Stimulated activated CD8-positive, alpha-beta memory T cell treated with anti-CD3 and anti-CD28 coated beads, Interleukin-15, amount 100 ng/mL, for 48 hours (primary cell): ENCODE measurements at places on chromosomes 5 and 9.
A peak's percentile ranks its signal among the peaks of the same experiment; 100 is the strongest.

DNA sequence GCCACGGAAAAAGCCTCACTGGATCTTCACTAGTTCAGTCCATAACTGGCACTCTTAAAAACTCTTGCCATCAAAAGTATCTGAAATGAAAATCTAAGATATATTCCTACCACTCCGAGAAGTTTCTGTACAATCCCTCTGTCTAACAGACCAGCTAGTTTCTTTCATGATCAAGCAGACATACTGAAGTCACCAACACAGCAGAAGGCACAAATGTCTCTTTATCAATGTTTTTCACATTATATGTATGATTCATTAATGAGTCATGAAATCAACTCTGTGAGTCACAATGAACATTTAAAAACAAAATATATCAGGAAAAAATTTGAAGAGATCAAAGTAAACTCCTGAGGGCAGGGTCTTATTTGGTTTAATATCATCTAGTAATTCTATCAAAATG, 50.8 kb downstream of the F2R start:
- no peak for DNase-seq

DNA sequence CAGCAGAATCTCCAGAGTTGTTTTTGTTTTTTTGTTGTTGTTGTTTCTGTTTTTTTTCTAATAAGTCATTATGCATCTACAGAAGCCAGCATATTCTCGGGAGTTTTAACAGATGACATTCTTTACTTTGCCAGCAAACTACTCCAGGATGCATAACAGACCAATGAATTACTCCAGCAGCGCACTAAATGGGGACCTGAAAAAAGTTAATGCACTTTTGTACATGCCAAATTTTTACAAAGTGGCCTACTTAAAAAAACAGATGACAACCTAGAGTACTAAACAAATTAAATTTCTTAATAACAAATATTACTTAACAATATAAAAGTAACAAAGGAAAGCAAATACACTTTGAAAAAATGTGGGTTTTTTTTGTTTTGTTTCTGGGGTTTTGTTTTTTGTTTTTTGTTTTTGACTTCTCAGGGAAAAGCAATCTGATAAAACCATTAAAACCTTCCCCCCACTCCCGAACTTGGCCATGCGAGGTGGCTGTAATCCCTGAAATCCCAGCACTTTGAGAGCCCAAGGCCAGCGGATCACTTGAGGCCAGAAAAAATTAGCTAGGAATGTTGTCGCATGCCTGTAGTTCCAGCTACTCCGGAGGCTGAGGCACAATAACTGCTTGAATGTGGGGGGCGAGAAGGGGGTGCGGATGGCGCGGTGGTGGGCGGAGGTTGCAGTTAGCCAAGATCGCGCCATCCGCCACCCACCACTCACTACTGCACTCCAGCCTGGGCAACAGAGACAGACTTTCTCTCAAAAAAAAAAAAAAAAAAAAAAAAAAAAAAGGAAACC, 352.4 kb downstream of the CETN3 start:
- no peak for DNase-seq

DNA sequence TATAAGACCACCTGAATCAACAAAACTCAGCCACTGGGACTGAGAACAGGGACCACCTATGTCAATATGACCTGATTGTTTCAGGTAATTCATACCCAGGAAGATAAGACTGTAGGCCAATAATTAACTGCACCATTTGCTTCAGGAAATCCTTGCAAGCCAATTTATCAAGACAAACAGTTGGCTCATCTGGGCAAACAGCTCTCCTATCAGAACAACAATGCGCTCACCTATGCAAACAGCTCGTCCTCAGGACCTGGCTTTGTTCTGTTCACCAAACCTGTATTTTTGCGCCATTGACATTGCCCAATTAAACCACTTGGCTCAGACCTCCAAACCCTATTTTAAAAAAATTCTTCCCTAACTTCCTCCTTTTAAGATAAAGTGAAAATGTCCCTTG, 92.3 kb upstream of the MARCHF11 start:
- DNase-seq: no peak

- DNase-seq: no peak
These were observed 41.8 kb upstream of the LHFPL2 start for GRCh38 chr5:78690253-78690972.

GRCh38 chr5:76986825-76987526, 34.1 kb downstream of the CRHBP start:
- DNase-seq: no peak

- no peak for DNase-seq
These were observed 1347.2 kb upstream of the NUDT12 start for GRCh38 chr5:104909803-104910202.

DNA sequence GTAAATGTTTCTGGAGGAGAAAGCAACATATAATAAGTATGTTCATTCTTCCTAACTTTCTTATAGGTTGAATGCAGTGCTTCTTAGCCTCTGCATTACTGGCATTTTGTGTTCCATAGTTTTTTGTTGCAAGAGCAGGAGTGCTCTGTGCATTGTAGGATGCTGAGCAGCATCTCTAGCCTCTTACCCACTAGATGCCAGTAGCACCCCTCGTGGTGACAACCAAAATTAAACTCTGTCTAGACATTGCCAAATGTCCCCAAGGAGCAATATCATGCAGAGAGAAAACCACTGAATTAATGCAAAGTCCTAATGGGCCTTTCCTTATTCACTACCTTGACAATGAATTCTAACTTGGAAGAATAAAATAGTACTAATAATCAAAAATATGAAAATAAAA, 147.0 kb downstream of the GLIS3 start:
- DNase-seq: no peak

GRCh38 chr5:140108093-140109017, 5.6 kb upstream of the PURA start:
- no peak for DNase-seq

GRCh38 chr5:149205625-149206523, 64.6 kb downstream of the ABLIM3 start:
- no peak for DNase-seq

- DNase-seq: no peak
These were observed 54.5 kb upstream of the HNRNPA0 start for GRCh38 chr5:137808503-137809135.

GRCh38 chr5:88428633-88429032, 160.0 kb upstream of the TMEM161B start:
- DNase-seq: no peak

DNA sequence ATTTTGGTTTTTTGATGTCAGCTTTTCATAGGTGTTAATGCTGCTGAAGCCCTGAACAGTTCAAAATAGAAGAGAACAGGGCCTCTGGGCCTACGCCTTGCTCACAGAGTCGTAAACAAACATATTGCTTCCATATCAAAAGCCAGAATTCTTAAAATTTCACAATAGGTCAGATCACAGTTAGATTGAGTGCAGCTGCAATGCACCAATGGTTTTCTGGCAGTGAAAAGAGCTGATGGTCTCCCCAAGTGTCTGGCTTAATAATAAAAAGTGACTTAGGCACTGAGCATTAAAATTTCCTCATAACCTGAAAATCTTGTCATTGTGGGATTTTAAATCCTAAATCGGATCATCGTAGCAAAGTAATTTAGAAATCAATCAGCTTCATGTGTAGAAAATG, 493.0 kb downstream of the CAAP1 start:
- DNase-seq: no peak

- no peak for DNase-seq
These were observed 21.7 kb upstream of the BARHL1 start for GRCh38 chr9:132560616-132561202.

GRCh38 chr5:68529581-68529980, 314.0 kb downstream of the PIK3R1 start:
- DNase-seq: no peak

GRCh38 chr5:132065351-132065937, 5.0 kb downstream of the IL3 start:
- no peak for DNase-seq

- DNase-seq: no peak
These were observed at the start of gene DMRT2 for GRCh38 chr9:1050125-1050895. Gene DMRT2 (plus strand): TSS chr9:1050357. CDS start chr9:1051614, 1,257 bp downstream.

DNA sequence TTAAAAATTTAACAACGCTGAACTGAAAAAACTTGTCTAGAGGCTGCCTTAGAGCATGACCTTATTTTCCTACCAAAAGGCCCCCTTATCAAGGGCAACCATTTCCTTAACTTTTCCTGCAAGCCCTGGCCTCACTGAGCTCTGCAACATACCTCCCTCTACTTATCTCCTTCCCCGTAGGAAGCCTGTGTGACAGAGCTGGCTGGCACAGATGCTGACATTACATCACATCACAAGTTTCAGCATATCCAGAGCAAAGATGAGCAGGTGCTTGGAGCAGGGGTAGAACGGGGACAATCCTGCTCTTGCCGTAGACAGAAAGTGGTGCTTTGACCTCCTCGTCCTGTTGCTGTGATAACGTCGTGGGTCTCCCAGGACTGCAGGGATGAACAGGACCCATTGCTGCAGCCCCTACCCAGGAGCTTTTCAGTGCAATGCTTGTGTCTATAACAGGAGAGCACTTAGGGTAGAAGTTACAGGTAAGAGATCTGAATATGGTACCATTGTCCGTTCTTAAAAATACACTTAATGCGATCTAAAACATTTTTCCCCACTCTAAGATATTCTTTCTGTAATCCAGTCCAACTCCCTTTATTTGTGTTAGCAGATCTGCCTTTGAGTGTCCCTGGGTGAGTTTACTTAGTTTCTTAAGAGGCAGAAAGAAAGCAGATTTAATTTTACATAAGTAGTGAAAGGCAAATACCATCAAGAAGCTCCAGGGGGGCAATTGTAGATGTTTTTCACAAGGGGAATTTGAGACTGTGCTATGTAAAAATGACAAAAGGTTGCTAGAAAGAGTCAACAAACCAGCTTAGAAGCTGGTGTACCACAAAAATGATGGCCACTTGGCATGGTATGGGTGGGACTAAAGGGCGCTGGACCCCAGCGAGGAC, 101.9 kb upstream of the EFNA5 start:
- no peak for DNase-seq

DNA sequence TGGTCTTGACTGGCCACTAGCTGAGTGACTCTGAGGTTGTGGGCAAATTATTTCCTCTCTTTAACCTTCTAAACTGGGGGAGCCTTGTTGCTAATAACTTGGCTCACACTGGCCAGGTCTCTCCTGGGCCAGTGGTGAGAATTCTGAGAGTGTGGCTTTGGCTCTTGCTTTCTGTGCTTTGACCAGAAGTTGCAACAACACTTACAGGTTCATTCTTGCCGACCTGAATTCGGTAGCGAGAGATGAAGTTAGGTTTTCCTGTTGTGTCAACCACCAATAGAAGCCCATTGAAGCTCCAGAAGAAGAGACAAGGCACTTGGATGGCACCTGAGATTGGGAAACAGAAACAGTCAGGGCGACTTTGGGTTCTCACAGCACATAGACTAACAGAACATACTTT, 19.8 kb downstream of the FAXDC2 start:
- no peak for DNase-seq

DNA sequence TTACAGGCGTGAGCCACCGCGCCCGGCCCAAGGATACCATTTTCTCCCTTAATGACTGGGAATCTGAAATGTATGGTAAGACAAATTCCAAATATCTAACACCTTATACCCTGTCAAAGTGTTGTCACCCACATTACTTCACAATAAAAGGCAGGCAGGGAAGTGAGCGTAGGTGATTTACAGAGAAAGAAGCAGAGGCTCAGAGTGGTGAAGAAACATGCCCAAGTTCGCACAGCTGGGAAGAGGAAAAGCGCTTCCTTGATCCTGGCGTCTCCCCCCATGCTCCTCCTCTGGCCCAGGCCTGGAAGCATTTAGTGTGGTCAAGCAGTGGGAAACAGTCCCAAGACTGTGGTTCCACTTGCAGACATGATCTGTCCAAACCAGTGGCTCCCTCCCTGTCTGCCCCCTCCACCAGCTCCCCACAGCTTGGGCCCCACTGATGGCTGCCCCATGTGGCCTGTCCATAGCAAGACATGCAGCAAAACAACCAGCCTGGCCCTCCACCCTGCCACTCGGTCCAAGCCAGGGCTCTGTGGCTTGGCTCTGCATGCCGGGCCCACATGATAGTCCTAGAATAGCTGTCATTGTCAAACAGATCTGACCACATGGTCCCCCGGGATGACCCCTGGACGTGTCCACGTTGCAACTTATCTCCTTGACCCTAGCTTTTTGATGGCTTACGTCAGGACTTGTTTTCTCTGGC, 107.2 kb downstream of the TTLL11 start:
- no peak for DNase-seq

GRCh38 chr5:133423618-133424282, 188.6 kb downstream of the FSTL4 start:
- DNase-seq: peak; percentile 66

GRCh38 chr9:104025104-104025503, 69.0 kb upstream of the SMC2 start:
- DNase-seq: no peak

DNA sequence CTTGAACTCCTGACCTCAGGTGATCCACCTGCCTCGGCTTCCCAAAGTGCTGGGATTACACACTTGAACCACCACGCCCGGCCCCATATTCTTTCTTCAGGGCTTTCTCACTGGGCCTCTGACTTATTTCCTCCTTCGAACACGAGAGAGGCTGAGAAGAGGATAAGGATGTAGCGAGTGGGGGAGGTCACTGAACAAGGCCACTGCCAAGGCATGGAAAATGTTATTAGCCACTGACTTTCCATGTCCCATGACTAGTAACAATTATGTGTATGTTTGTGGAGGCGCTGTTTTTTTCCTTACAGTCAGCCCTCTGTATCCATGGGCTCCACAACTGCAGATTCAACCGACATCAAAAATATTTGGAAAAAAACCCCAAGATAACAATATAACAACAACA, 12.3 kb upstream of the FCHSD1 start:
- DNase-seq: no peak

DNA sequence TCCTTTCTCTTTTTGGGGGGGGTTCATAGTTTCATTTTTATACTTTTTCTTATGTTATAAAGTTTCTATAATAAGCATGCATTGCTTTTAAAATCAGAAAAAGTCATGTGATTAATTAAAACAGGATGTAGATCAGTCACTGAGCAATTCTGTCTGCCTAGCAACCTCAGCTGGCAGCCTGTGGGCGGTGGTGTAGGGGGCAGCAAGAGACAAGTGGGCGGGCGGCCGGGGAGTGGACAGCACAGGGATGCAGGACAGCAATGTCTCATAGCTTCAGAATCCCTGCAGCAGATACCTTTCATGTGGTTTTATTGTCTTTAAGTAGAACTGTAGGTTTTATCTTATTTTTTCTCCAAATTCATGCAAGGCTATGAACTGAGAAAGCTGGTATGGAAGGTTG, 101.9 kb upstream of the S1PR3 start:
- no peak for DNase-seq

GRCh38 chr5:132090107-132090506, 16.5 kb downstream of the CSF2 start:
- no peak for DNase-seq

DNA sequence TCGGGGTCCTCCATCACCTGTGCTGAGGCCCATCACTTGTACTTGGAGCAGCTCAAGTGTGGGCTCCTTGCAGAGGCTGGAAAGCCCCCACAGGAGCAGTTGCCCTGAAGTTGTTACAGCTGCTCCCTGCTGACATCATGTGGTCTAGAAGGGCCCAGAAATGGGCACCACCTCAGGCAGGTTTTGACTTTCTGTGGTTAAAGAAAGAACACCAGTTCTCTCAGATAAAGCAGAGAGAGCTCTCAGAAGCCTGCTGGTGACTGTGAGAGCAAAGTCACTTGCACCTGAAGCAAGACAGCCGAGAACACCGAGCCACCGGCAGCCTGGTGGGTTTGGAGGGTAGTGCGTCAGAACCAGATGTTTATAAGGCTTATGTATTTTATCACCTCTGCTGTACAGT, 70.4 kb downstream of the MVB12B start:
- DNase-seq: peak; percentile 75

- no peak for DNase-seq
These were observed 42.7 kb downstream of the DDX31 start for GRCh38 chr9:132627106-132627505.

- DNase-seq: no peak
These were observed 217.3 kb upstream of the RASEF start for GRCh38 chr9:83280268-83280667.
